ENCODE measurements at places on chromosomes 12 and 14.

- DNase-seq: no peak
These were observed 80.8 kb upstream of the RAP1B start for GRCh38 chr12:68529869-68530268.

GRCh38 chr12:93009533-93009932 lies 80.4 kb upstream of the EEA1 start:
- DNase-seq: no peak

DNA sequence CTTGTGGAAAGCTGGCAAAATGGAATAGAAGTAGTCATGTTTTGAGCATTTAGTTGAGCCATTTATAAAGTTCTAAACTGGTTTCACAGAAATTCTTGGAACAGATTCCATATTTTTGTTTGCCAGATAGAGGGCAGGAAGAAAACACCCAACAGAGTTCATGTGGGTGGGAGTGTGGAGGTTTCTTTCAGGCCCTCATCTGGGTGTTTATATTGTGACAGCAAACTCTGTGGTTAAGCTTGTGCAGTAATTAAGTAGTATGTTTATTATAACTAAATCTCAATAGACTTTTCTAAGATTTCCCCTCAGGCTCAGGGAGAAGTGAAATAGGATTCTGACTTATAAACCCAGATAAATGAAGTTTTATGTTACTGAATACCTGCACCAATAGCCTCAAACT lies 57.4 kb downstream of the SPPL3 start:
- DNase-seq: no peak

DNA sequence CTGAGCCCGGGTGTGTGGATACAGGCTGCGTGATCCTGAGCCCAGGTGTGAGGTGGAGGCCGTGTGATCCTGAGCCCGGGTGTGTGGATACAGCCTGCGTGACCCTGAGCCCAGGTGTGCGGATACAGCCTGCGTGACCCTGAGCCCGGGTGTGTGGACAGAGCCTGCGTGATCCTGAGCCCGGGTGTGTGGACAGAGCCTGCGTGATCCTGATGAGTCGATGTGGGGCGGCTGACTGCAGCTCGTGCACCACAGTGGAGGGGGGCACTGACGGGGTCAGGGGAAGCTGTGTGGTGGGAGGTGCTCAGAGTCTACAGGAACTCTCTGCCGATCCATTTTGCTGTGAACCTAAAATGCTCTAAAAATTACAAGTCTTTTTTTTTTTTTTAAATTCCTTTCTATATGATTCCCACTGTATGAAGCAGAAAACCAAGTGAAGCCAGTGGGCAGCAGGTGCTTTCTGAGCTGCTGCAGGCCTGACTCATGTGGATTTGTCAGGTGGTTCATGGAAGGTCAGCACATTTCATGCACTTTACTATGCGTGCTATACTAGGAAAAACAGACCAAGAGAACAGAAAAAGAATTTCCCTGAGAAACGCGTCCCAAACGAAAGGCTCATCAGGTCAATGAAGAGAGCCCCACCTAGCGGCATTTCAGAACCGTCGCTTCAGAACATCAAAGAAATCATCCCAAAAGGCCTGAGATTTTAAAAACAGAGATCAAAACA lies 19.3 kb downstream of the BRF1 start:
- DNase-seq: no peak

- no peak for DNase-seq
These were observed 14.7 kb downstream of the TMEM119 start for GRCh38 chr12:108582978-108583770.

DNA sequence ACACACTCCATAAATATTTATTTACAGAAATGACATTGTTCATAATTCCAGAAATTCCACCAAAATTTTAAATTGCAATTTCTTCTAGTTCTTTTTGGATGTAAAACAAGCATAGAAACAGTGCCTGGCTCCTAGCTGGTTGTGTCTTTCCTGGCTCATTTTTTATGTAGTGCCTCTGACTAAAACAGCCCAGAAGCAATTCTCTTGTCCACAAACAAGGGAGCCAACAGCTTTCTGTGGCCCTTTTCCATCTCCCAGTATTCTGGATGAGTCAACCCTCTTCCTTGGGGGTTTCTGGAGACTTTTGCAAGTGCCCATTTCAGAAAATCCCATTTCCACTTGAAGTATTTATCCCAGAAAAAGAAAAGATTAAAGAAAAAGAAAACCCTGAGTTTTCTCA lies 141.4 kb downstream of the PHLDA1 start:
- no peak for DNase-seq

DNA sequence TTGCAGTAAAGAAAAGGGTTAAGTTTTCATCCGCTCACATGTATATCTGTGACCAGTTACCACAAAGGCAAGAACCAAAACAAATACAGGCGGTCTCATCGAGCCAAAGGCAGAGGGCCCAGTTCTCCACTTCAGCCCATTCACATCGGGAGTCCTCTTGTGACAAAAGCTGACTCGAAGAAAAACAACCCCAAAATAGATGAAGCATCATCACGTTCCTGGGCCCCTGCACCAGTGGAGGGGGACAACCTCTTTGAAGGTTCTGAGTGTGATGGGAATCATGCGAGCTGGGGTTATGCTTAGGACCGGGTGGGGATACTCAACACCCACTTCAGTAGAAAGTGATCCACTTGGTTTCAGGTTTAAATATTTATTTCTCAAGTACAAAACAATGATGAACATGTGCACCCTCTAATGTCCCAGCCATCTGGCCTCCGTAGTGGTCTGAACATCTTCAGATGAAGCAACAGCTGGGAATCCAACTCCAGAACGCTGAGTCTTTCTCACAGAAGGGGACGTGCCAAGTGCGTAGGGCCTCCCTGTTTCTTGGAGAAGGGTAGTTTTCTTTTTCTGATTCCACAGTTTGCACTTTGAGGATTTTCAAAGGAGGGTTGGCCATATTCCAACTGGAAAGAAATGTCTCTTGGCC lies 8.4 kb downstream of the GSC start:
- DNase-seq: no peak

DNA sequence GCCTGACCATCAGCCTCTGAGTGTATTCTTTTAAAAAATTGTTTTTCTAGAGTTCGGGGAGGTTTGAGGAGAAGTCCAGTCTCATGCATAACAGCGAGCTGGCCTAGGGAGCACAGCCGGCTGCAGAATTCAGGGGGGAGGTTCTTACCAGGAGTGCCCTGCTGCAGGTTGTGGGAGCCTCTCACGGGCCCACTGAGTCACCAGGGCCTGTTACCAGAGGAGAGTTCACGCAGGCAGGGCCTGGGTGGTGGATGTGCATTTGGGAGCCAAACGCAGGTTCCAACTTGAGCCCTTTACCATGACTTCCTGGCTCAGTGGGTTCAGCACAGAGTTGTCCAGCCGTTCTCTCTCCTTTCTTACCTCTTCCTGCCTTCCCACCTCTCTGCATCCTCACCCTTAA lies 14.4 kb downstream of the CD9 start:
- DNase-seq: no peak
